Panc1 (cell line): ENCODE measurements at places on chromosomes 12 and 14. TPM values are rescaled to one million over a fixed set of nuclear protein-coding genes. Genes with fewer than 3 reads are reported as not detected.

The MMP14 gene
- total RNA-seq: 32.9 TPM

- no peak overlapping the region for H3K4me3 ChIP-seq
- no peak for DNase-seq
- H3K27ac ChIP-seq: no peak overlapping the region
- no peaks in the 10 kb centered on the region for H3K27me3 ChIP-seq
- H3K36me3 ChIP-seq: no peaks in the 10 kb centered on the region; the same call in 1 of the 2 replicates
Observed at GRCh38 chr12:108638997-108639822, 5.5 kb upstream of the SELPLG start.

GRCh38 chr14:76546426-76547221 lies 170.7 kb downstream of the ESRRB start:
- no peaks in the 10 kb centered on the region for H3K4me1 ChIP-seq
- no peak overlapping the region for H3K27ac ChIP-seq
- H3K36me3 ChIP-seq: no peaks in the 10 kb centered on the region

DNA sequence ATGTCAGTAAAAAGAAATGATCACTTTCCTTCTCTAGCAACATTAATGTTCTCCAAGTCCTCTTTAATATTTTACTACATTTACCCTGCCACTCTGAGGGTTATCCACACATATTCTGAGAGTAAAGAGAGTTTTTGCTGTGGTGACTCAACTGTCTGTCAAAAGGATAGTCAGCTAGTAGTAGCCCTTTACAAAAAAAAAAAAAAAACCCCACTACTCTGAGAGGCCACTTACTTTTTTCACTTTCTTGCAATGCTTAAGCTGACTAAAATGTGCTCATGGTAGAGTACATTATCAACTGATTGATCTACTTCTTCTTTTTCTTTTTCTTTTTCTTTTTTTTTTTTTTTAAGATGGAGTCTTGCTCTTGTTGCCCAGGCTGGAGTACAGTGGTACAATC lies 27.6 kb upstream of the PPM1A start:
- no peak overlapping the region for H3K27ac ChIP-seq
- H3K36me3 ChIP-seq: no peaks in the 10 kb centered on the region
- DNase-seq: no peak
- H3K4me1 ChIP-seq: no peaks in the 10 kb centered on the region
- no peaks in the 10 kb centered on the region for H3K27me3 ChIP-seq
- H3K4me3 ChIP-seq: no peak overlapping the region

The SERPINA1 gene
- 4.9 TPM for total RNA-seq

DNA sequence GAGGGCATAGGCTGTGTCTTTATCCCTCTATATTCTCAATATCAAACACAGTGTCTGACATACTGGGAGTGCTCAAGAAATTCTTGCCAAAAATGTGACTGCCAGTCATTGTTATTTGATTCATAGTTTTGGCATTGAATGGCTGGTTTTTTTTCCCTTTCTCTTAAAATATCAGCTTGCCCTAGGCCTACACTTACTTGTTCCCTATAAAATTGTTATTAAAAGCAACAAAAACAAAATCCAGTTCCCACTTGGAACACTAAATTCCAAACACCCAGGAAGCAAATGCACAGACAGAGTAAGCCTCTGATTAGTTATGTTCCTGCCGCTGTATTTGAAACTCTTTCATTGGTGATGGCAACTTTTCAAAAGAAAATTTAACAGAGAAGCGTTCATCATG lies 110.7 kb downstream of the WIF1 start:
- H3K27me3 ChIP-seq: peaks cover 37% of the 10 kb centered on the region
- no peak for DNase-seq
- no peak overlapping the region for H3K27ac ChIP-seq
- H3K4me1 ChIP-seq: no peaks in the 10 kb centered on the region

The AP5M1 gene
- 20.0 TPM for total RNA-seq

DNA sequence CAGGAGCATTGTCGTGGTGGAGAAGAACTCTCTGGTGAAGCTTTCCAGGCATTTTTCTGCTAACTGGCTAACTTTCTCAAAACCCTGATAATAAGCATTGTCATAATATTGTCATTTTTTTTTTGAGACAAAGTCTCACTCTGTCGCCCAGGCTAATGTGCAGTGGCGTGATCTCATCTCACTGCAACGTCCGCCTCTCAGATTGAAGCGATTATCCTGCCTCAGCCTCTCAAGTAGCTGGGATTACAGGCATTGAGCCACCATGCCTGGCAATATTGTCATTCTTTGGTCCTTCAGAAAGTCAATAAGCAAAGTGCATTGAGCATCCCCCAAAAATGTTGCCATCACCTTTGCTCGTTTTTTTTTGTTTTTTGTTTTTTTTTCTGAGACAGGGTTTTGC lies 26.4 kb downstream of the C12orf71 start:
- H3K27me3 ChIP-seq: no peaks in the 10 kb centered on the region
- no peaks in the 10 kb centered on the region for H3K36me3 ChIP-seq
- H3K4me1 ChIP-seq: no peaks in the 10 kb centered on the region
- H3K27ac ChIP-seq: no peak overlapping the region
- DNase-seq: no peak
